ENCODE measurements at places on chromosomes 7 and 10. TPM values are rescaled to one million over a fixed set of nuclear protein-coding genes. Genes with fewer than 3 reads are reported as not detected.

The RARRES2 gene
- total RNA-seq = not detected

The TMEM196 gene
- not detected for total RNA-seq

The EMX2 gene
- not detected for total RNA-seq

The MYL10 gene
- not detected for total RNA-seq

The PLEKHS1 gene
- not detected for total RNA-seq

The CLDN12 gene
- total RNA-seq = 14.5 TPM

The EFCAB10 gene
- 0.25 TPM for total RNA-seq

The SSC4D gene
- total RNA-seq = 0.44 TPM

The CHST3 gene
- total RNA-seq = 6.1 TPM

The CPED1 gene
- total RNA-seq = 2.2 TPM

The SLC26A3 gene
- not detected for total RNA-seq

The UCMA gene
- not detected for total RNA-seq

The TLL2 gene
- 0.06 TPM for total RNA-seq

The CPA1 gene
- total RNA-seq = not detected

The EVX1 gene
- total RNA-seq = not detected

The SEPHS1 gene
- 26.7 TPM for total RNA-seq

The CYP2C19 gene
- not detected for total RNA-seq

The SMKR1 gene
- total RNA-seq = 0.38 TPM

The CUBN gene
- 14.9 TPM for total RNA-seq

The AKR1D1 gene
- not detected for total RNA-seq

The TMEM184A gene
- not detected for total RNA-seq

The TMEM236 gene
- total RNA-seq = 0.32 TPM

The LGI1 gene
- not detected for total RNA-seq

The CPA2 gene
- total RNA-seq = not detected

The NUDT5 gene
- total RNA-seq = 71.1 TPM

The ACBD7 gene
- 3.1 TPM for total RNA-seq

The TEX36 gene
- not detected for total RNA-seq

The NKX2-3 gene
- under 0.01 TPM for total RNA-seq

The FXYD4 gene
- not detected for total RNA-seq

The LDB1 gene
- 58.6 TPM for total RNA-seq

The MLXIPL gene
- not detected for total RNA-seq

The MMP21 gene
- not detected for total RNA-seq

The CLEC2L gene
- total RNA-seq = not detected

The FAM25A gene
- total RNA-seq = not detected

The ETV1 gene
- total RNA-seq = 4.5 TPM

The MSMB gene
- total RNA-seq = not detected

The CNPY1 gene
- total RNA-seq = not detected

The POMZP3 gene
- total RNA-seq = 6.0 TPM

The SMO gene
- total RNA-seq = 8.4 TPM

The SMURF1 gene
- total RNA-seq = 11.2 TPM

The ZSWIM8 gene
- total RNA-seq = 31.6 TPM

The TRIL gene
- total RNA-seq = 32.7 TPM

The ADAP1 gene
- 4.3 TPM for total RNA-seq

The NUTM2E gene
- not detected for total RNA-seq

The FAM221A gene
- 4.2 TPM for total RNA-seq

The ZNF777 gene
- total RNA-seq = 2.4 TPM

The TMEM209 gene
- 8.7 TPM for total RNA-seq

The DNA2 gene
- 8.3 TPM for total RNA-seq

Data from bladder microvascular endothelial cell (primary cell).